BE2C (cell line): ENCODE measurements at places on chromosomes 11 and 22.

- no peak for DNase-seq
Measured at GRCh38 chr11:111417766-111418435, 38.8 kb upstream of the POU2AF1 start.

DNA sequence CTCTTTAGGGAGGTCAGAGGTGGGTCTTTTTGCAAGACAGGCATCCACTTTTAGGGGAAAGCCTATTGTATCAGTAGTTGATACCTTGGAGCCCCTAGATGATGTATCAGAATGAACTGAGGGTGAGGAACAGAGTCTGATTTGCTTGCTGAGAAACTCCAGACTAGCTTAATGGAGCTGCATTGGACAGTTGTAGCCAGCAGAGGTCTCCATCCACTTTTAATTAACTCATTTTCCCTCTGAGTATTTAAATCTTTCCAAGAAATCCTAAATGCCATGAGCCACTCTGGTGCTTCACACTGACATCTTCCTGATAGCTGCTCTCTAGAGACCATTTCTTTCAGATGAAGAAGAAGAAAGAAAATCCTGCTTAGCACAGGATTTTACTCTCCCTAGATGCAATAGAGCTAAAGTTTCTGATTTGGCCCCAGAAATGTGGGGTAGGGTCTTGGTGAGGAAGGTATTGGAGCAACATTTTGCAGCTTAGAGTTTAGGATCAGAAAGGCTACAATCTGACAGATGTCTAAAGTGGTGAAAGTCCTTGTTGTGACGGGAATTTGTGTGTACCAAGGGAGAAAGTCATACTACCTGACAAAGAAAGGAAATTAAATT lies 38.0 kb downstream of the EXT2 start:
- DNase-seq: peak; percentile 5

- no peak for DNase-seq
Measured at GRCh38 chr22:39194098-39194497, 41.6 kb upstream of the CBX7 start.

DNA sequence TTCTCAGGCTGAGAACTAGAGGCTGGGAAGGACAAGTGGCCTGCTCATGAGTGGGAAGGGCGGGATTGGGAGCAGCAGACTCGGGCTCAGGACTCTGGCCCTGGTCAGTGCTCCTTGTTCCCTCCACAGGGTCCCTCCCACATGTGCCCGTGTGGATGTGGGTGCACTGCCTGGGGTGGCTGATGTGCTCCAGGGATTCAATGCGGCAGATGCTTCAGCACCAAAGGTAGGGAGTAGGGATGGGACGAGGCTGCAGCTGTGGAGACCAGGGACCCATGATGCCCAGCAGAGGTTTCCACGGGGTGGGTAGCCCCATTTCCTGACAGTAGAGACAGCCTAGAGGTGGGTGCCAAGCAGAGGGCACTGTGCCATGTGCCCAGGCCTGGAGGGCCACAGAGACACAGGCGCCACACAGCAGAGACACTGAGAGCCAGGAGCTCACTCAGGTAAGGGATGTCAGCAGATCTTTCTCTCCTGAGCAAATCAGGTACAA lies 89.5 kb downstream of the GGTLC2 start:
- no peak for DNase-seq

- no peak for DNase-seq
Measured at GRCh38 chr11:106132582-106133354, 55.3 kb downstream of the AASDHPPT start.

GRCh38 chr11:72354356-72355115 lies 79.8 kb downstream of the CLPB start:
- peak; percentile 78 for DNase-seq

- DNase-seq: peak; percentile 15
Measured at GRCh38 chr11:59918987-59919589, 19.1 kb upstream of the OOSP1 start.

- no peak for DNase-seq
Measured at GRCh38 chr11:70487756-70488155, 89.4 kb downstream of the CTTN start.

GRCh38 chr11:73454987-73455386 lies 78.8 kb downstream of the RELT start:
- no peak for DNase-seq

DNA sequence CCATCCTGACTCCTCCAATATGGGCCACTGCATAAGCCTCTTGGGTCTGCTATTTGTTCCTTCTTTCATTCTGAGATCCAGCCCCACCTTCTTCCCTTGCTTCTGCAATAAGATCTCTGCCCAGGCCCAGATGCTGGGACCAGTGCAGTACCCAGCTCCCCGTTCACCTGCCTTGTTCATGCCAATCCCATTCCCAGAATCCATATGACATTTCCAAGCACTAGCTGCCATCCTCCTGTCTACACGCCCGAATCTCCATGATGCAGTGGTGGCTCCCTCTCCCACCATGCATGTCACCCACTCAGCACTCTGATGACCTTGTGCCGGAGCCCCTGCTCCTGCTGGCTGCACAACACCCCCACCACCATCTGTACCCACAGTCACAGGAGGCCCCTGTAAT lies 11.4 kb upstream of the FAM83F start:
- no peak for DNase-seq

DNA sequence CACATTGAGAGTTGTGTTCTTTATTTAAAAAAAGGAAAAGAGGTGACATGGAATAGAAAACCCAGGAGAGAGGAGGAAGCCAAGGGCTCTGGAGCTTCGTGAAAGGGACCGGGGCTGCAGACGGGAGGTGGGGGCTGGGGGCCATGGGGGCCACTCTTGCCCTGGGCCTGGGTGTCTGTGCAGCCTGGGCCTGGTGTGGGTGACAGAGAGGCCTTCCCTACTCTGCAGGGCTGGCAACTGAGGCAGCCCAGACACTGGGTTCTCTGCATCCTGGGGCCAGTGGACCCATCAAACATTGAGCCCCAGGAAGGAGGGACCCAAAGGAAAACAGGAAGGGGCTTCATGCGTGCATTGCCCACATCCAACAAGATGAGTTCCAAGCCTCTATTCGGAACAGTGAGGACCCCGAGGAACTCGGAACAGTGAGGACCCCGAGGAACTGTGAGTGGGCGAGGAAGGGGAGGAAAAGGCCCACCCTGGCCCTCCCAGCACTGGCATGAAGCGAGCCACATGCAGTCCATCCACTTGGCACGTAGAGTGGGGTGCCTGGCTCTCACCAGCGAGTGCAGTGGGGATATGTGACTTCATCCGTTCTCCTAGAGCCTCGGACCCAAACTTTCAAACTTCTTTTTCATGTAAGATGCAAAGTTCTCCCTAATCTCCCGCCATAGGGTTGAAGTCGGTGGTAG lies 1121.6 kb downstream of the BRD1 start:
- DNase-seq: no peak

DNA sequence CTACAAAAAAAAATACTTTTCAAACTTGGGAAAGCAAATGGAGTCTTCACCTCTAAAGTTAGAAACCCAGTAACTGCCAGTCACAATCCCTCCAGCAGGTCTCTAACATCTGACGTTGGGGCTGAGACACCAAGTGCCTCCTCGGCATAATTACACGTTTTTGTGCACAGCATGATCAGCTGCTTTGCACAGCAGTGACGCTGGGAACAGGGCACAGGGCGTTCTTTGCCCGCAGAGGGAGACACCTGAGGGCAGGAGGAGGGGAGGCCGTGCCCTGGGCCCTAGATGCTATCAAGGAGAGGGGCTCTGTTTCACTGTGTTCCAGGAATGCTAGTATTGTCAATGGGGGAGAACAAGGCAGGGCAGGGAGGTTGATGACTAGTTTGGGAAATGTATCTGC lies 120.1 kb downstream of the PARVA start:
- no peak for DNase-seq

- no peak for DNase-seq
Measured at GRCh38 chr22:35008213-35008612, 57.7 kb upstream of the ISX start.

DNA sequence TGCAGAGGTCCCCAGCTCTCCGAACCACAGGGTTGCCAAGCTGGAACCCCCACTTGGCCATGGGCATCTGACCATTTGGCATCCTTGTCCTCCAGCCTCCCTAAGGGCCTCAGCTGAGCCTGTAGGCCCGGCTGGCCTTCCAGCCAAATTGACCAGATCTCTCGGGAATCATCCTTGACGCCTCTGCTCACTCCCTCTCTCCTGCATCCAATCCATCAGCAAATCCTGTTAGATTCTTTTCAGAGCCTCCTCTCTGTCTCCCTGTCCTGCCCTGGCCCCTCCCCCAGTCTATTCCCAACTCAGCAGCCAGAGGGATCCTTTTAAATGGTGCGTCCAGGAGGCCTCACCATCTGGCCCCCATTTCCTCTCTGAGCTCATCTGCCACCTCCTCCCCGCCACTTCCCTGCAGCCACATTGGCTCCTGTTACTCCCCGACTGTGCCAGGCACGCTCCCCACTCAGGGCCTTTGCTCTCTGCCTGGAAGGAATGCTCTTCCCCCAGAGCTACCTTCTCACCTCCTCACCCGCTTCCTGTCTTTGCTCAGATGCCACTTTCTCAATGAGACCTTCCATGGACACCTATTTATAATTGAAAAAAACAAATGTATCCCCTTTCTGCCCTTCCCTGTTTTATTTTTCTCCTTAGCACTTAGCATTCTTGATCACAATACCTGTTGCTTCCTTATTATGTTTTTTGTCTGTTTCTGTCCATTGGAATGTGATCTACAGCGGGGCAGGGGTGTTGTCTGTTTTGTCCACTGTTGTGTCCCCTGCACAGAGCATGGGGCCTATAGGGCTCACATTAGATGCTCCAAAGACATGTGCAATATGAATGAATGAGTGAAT lies 78.1 kb downstream of the NFAM1 start:
- peak; percentile 85 for DNase-seq

DNA sequence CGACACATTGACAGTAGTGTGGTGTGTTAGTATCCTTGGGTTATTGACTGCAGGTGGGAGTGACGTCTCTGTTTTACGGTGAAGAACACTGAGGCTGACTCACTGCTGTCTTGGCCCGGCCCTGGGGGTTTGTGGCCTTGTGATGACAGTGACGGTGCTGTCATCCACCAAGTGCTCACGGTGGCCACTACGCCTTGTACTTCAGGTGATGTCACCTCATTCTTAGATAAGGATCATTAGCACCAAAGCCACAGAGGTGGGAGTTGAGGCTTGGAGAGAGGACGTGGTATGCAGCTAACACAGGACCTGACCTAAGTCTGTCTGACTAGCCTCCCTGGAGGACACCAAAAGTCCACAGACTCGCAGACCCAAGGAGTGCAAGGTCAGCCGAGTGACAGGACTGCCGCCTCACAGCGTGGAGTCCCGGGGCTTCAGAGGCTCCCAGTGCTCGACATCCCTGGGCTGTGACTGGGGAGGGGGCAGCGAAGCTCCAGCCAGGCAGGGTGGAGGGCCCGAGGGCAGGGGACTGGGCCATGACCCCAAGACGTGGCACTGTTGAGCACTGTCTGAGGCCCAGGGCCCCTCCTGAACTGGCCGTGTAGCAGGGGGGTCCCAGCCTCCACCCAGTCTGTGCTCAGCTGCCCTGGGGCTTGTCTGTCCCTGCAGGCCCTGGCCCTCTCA lies 56.5 kb downstream of the NAT10 start:
- no peak for DNase-seq

- no peak for DNase-seq
Measured at GRCh38 chr11:92552942-92553341, 328.3 kb downstream of the FAT3 start.

- no peak for DNase-seq
Measured at GRCh38 chr11:132493801-132494200, 1038.5 kb downstream of the OPCML start.

- no peak for DNase-seq
Measured at GRCh38 chr11:31442086-31442485, 67.3 kb downstream of the IMMP1L start.

GRCh38 chr11:66002648-66003225 lies 434 bp downstream of the BANF1 start:
- DNase-seq: no peak
